Activated naive CD8-positive, alpha-beta T cell treated with anti-CD3 and anti-CD28 coated beads, Interleukin-2, amount 50 U/mL, for 24 hours (primary cell): ENCODE measurements at places on chromosomes 13 and 19.
A peak's percentile ranks its signal among the peaks of the same experiment; 100 is the strongest.

- DNase-seq, result peak; percentile 42
Measured at GRCh38 chr13:42354241-42355091, 82.5 kb downstream of the AKAP11 start.

GRCh38 chr13:69882451-69882850 lies 225.2 kb upstream of the ATXN8OS start:
- no peak for DNase-seq

DNA sequence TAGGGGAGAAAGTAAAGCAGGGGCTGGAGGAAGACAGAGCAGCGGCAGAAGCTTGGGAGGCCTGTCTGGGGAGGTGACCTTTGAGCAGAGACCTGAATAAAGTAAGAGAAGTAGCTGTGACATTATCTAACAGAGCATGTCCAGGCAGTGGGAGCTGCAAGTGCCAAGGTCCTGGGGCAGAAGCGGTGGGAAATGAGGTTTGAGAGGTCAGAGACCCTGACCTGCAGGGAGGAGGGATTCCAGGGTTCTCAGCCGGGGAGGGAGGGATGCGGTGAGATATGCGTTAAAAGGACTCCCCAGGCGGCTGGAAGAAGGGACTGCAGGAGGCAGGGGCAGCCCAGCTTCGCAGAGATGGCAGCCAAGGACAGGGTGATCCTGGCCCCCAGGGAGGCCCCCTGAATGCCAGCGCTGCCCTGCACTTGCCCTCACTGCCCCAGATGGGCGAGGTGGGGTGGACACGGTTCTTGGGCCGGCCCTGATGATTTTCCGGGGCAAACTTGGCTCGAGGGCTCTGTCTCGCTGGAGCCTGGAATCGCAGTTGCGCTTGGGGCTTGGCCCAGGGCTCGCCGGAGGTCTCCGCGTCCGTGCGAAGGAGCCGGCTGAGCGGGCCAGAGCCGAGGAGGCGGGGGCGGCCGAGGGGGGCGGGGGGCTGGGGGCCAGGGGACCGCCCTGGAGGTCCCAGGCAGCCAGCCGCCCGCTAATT lies 3.2 kb downstream of the CRLF1 start:
- no peak for DNase-seq

- DNase-seq, result no peak
Measured at GRCh38 chr19:45352471-45352870, 11.9 kb downstream of the KLC3 start.
